Progenitor cell of endocrine pancreas (in vitro differentiated cells): ENCODE measurements at places on chromosomes 1 and 21. TPM values are rescaled to one million over a fixed set of nuclear protein-coding genes. Genes with fewer than 3 reads are reported as not detected.

Gene OR2T34
- total RNA-seq = not detected in 2 replicates

DNA sequence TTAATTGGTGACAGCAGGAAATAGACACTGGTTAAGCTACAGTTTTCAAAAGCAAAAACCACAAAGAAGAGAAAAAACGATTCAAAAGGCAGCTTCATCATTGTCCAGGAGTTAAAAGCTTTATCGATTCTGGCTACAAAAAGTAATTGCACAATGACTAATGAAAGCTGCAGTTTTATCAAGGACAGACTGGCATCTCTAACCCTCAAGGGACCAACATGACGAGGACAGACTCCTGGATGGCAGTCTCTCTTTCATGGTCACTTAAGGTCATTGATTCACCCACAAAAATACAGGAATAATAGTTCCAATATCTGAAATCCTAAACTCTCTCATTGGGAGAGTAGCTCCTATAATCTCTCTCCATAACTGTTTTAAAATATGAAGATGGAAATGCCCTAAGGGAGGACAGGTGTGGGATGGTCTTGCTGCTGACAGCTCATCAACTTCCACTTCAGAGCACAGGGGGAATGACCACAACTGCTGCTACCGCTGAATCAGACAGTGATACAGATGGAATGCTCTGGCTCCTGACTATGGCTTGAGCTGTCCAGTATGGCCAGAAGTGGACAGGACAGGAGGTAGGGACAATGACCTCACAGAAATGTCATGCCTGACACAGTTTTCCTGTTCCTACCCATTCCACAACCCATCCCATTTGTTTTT lies 17.4 kb upstream of the CPLANE2 start:
- peaks cover 19% of the 10 kb centered on the region for H3K36me3 ChIP-seq
- no peaks in the 10 kb centered on the region for H3K27me3 ChIP-seq
- DNase-seq = no peak
- peak overlapping the region; percentile 73 for H3K27ac ChIP-seq
- H3K4me3 ChIP-seq = no peak overlapping the region

- no peak overlapping the region for H3K27ac ChIP-seq
- no peak overlapping the region for H3K4me3 ChIP-seq
- H3K27me3 ChIP-seq = no peaks in the 10 kb centered on the region
- H3K36me3 ChIP-seq = no peaks in the 10 kb centered on the region
- H3K4me1 ChIP-seq = peaks cover 8% of the 10 kb centered on the region
- no peak for DNase-seq
Measured at GRCh38 chr1:213969958-213970555, 17.7 kb upstream of the PROX1 start.

DNA sequence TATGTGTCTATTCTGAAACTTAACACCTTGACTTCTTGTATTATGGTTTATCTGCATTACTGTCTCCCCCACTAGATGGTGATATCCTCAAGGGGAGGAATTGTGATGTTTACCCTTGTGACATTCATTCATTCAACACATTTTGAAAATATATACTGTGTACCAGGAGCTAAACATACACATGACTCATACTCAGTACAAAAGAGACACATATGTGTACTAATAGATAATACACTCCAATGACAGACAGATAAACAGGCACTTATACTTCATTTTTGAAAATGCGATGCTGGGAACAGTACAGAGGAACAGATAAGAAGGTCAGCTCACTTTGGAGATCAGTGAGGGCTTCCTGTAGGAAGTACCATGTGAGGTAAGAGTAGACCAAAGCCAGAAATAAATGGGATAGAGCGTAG lies 8.9 kb upstream of the RAB3GAP2 start:
- H3K4me3 ChIP-seq = no peak overlapping the region
- H3K27me3 ChIP-seq = peaks cover 7% of the 10 kb centered on the region
- no peak overlapping the region for H3K27ac ChIP-seq
- no peaks in the 10 kb centered on the region for H3K36me3 ChIP-seq
- H3K4me1 ChIP-seq = no peaks in the 10 kb centered on the region
- no peak for DNase-seq

Gene C1orf185
- total RNA-seq = not detected in 2 replicates

GRCh38 chr21:45055861-45056260 lies 18.5 kb upstream of the ADARB1 start:
- no peak overlapping the region for H3K27ac ChIP-seq
- H3K4me3 ChIP-seq = no peak overlapping the region
- DNase-seq = no peak
- H3K27me3 ChIP-seq = peaks cover 36% of the 10 kb centered on the region

GRCh38 chr1:24805534-24806301 lies 60.5 kb downstream of the CLIC4 start:
- peaks cover 2% of the 10 kb centered on the region for H3K4me1 ChIP-seq
- no peak for DNase-seq
- no peak overlapping the region for H3K4me3 ChIP-seq
- no peak overlapping the region for H3K27ac ChIP-seq
- peaks cover 8% of the 10 kb centered on the region for H3K36me3 ChIP-seq
- no peaks in the 10 kb centered on the region for H3K27me3 ChIP-seq

DNA sequence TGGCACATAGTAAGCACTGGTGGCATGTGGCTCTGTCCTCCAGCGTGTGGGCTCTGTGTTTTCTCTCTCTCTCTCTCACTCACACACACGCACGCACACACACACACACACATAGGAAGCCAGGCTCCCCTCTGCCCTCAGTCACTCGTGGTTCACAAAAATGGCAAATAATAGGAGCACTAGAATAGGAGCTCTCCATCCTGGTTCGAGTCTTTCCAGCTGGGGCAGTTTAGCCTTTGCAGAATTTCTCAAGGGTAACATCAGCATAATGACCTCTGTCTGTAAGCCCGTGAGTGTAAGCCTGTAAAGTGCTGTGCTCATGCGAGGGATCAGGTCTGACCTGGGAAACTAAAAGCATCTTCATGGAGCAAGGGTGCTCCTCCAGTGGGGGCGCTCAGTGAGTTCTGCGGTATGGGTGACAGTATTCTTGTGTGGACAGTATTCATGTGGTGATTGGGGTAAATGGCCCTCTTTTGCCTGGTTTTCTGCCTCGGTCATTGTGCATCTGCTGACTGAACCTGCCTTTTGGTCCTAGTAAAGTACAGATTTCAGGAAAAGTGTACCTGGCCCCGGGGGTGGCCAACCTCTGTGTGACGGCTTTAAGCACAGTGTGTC lies 842 bp upstream of the ZC3H12A start:
- no peak for DNase-seq
- peaks cover 14% of the 10 kb centered on the region for H3K4me1 ChIP-seq

- peaks cover 7% of the 10 kb centered on the region for H3K36me3 ChIP-seq
- no peaks in the 10 kb centered on the region for H3K27me3 ChIP-seq
- no peak overlapping the region for H3K4me3 ChIP-seq
Measured at GRCh38 chr1:44346184-44346583, 8.9 kb downstream of the ERI3 start.

- no peaks in the 10 kb centered on the region for H3K27me3 ChIP-seq
- no peak overlapping the region for H3K4me3 ChIP-seq
- no peak for DNase-seq
- H3K4me1 ChIP-seq = peaks cover 4% of the 10 kb centered on the region
- no peaks in the 10 kb centered on the region for H3K36me3 ChIP-seq
Measured at GRCh38 chr1:178232949-178233348, 139.0 kb downstream of the RASAL2 start.

Gene LCE1B
- total RNA-seq = not detected in 2 replicates

GRCh38 chr1:22562584-22563583 lies at the start of gene EPHA8:
TSS of gene EPHA8 (plus strand) at chr1:22563489. CDS start at chr1:22563636, 147 bp downstream.
- H3K27me3 ChIP-seq = peaks cover 79% of the 10 kb centered on the region
- H3K4me3 ChIP-seq = peak within 1 kb of the TSS; percentile 66
- H3K36me3 ChIP-seq = no peaks in the 10 kb centered on the region
- H3K27ac ChIP-seq = no peak within 1 kb of the TSS

Gene IVL
- not detected in 2 replicates for total RNA-seq

Gene HRNR
- not detected in 2 replicates for total RNA-seq

Gene RNF187
- total RNA-seq = 94.8 and 98.6 TPM in 2 replicates

DNA sequence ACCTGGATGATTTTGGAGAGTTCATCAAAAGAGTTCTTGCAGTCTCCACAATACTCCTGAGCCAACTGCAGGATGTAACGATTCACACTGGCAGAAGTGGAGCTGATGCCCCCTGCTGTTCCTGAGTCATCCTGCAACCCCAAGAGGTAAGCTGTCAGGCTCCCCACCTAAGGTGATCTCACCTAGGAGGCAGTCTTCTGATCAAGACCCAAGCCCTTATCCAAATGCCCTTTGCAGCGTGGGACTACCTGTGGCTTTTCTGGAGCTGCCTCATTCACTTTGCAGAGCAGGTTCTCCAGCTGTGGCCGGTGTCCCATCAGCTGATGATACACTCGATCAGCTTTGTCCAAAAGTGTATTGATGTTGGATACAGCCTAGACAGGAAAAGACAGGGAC lies 96.4 kb downstream of the UBR4 start:
- DNase-seq = peak; percentile 16
- no peaks in the 10 kb centered on the region for H3K4me1 ChIP-seq
- no peak overlapping the region for H3K27ac ChIP-seq
- H3K4me3 ChIP-seq = no peak overlapping the region

GRCh38 chr1:107327446-107327845 lies 186.6 kb downstream of the NTNG1 start:
- H3K27me3 ChIP-seq = no peaks in the 10 kb centered on the region
- H3K4me1 ChIP-seq = no peaks in the 10 kb centered on the region
- H3K27ac ChIP-seq = no peak overlapping the region
- H3K4me3 ChIP-seq = no peak overlapping the region

Gene ZZZ3
- 59.3 and 62.3 TPM in 2 replicates for total RNA-seq

DNA sequence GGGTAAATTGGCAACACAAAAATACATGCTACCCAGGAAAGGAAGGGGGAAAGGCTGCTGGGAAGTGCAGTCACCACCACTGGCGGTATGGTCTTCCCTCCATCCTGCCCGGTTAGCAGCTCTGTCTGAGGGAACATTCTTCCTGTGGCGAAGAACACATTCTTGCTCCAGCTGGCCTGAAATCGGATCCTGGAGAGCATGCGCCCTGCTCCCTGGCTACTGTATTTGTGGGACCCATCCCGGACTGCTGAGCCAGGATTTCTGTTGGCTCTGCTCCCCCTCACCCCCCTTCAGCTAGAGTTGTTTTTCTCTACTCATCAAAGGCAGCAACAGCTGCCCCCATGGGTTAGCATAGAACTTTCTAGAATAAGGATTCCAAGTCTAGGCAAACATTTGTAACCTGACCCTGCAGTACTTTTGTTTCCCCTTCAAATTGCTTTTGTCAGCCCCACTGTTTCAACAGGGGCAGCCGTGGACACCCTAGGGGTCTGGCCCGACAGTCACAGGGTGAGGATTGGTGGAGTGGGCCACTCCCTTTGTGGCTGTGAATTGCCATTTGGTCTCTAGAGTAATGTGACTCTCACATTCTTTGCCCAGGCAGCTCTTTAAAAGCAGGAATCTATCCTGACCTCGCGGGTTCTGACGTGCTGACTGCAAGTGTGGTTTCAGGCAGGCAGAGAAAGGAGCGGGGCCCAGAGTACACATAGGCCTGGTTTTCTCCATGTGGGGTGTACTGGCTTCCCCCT lies 157.7 kb downstream of the TOMM20 start:
- DNase-seq = no peak
- no peaks in the 10 kb centered on the region for H3K27me3 ChIP-seq
- H3K4me1 ChIP-seq = peaks cover 51% of the 10 kb centered on the region

Gene ZSCAN20
- 8.6 and 10.5 TPM in 2 replicates for total RNA-seq

DNA sequence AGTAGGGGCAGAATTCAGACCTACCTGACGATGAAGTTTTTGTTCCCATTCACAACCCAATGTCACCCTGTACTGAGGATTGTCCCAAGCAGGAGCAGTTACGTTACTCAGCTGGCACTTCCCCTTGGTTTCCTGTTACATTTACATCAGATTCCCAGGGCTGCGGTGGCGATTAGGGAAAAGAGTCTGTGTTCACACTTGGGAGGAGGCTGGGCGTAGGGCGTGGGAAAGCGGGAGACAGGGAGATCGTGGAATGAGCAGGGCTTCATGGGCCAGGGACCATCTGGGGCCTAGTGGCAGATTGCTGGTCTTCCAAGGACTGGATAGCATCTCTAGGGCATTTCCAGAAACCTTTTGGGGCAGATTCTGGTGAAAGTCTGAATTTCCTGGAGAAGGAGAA lies 39.0 kb downstream of the TBX19 start:
- H3K27ac ChIP-seq = no peak overlapping the region
- H3K4me1 ChIP-seq = peaks cover 6% of the 10 kb centered on the region
- no peak overlapping the region for H3K4me3 ChIP-seq
- no peak for DNase-seq
- H3K27me3 ChIP-seq = no peaks in the 10 kb centered on the region

- peaks cover 3% of the 10 kb centered on the region for H3K27me3 ChIP-seq
- DNase-seq = no peak
- H3K4me3 ChIP-seq = no peak overlapping the region
Measured at GRCh38 chr1:108704496-108704895, 8.2 kb upstream of the FNDC7 start.

- DNase-seq = no peak
- H3K27me3 ChIP-seq = peaks cover 87% of the 10 kb centered on the region
- H3K36me3 ChIP-seq = no peaks in the 10 kb centered on the region
- no peak overlapping the region for H3K4me3 ChIP-seq
Measured at GRCh38 chr1:38815903-38816627, 43.5 kb downstream of the RRAGC start.

Gene SERPINC1
- 0.31 TPM in 1 of 2 replicates, not detected in the other for total RNA-seq

Gene SYTL1
- 9.4 and 15.5 TPM in 2 replicates for total RNA-seq

- H3K36me3 ChIP-seq = no peaks in the 10 kb centered on the region
- peaks cover 32% of the 10 kb centered on the region for H3K27me3 ChIP-seq
Measured at GRCh38 chr1:47587891-47588582, 150.2 kb downstream of the FOXD2 start.

DNA sequence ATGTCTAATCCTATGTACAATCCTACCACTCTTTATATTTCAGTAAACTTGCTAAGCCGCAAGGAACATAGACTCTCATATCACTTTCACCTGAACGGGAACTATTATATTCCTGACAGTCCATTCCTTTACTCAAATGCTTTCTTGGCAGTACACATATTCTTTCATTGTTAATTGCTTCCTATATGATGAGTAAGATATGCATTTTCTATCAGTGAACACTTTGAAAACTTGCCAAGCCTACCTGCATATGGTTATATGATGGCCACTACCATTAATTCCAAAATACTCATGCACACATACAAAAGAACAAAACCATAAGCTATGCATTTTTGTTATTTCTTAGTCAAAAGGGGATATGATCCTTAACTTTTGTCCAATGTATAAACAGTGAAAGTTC lies 341.5 kb downstream of the VAV3 start:
- H3K27ac ChIP-seq = no peak overlapping the region
- no peak for DNase-seq
- H3K27me3 ChIP-seq = no peaks in the 10 kb centered on the region
- H3K4me3 ChIP-seq = no peak overlapping the region

DNA sequence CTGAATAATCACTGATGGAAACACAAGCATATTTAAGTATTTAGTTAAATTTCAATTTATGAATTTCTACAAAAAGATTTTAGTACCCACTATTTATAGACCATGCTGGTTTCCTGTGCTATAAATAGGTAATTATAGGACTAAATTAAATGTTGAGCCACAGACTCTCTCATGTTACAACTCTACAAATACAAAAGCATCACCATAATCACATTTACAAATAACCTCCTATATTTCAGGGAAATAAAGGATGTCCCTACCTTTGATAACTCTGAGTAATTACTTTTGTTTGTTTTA lies 32.6 kb upstream of the CCDC190 start:
- DNase-seq = no peak
- H3K36me3 ChIP-seq = no peaks in the 10 kb centered on the region
- no peak overlapping the region for H3K4me3 ChIP-seq
- H3K27ac ChIP-seq = no peak overlapping the region

Gene CSMD2
- 0.11 and 0.38 TPM in 2 replicates for total RNA-seq

- H3K36me3 ChIP-seq = no peaks in the 10 kb centered on the region
- no peak overlapping the region for H3K27ac ChIP-seq
- no peak overlapping the region for H3K4me3 ChIP-seq
- no peak for DNase-seq
- H3K4me1 ChIP-seq = peaks cover 24% of the 10 kb centered on the region
Measured at GRCh38 chr1:71264039-71264438, 183.2 kb upstream of the ZRANB2 start.
